ENCODE measurements at places on chromosomes 3 and 15.

GRCh38 chr3:23271876-23272741, 69.0 kb downstream of the UBE2E2 start:
- no peak for DNase-seq

DNA sequence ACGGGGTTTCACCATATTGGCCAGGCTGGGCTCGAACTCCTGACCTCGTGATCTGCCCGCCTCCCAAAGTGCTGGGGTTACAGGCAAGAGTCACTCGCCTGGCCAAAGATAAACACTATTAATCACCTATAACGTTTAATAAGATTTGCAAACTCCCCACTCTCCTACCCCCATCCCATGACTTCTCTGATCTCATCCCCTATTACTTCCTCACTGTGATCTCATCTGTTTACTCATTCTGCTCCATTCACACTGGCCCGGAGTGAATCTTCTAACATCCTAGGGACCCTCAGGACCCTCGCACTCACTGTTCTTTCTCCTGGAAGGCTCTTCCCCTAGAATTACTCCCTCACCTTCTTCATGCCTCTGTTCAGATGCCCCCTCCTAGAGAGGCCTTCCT, 78.9 kb downstream of the DGKG start:
- DNase-seq = no peak

- DNase-seq = no peak
Measured at GRCh38 chr3:46222435-46223161, 14.5 kb upstream of the CCR1 start.

- DNase-seq = no peak
Measured at GRCh38 chr3:184485906-184486305, 75.7 kb upstream of the EPHB3 start.

- DNase-seq = no peak
Measured at GRCh38 chr3:34399401-34399800, 601.0 kb downstream of the PDCD6IP start.

DNA sequence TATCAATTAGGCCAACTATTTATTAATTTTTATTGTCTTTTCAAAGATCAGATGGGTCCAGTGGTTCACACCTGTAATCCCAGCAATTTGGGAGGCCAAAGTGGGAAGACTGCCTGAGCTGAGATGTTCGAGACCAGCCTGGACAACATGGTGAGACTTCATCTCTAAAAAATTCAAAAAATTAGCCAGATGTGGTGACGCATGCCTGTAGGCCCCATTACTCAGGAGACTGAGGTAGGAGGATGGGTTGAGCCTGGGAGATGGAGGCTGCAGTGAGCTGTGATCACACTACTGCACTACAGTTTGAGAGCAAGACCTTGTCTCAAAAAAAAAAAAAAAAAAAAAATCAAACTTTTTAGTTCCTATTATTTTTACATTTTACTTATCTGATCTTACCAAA, 8.2 kb downstream of the AP3S2 start:
- DNase-seq = no peak

DNA sequence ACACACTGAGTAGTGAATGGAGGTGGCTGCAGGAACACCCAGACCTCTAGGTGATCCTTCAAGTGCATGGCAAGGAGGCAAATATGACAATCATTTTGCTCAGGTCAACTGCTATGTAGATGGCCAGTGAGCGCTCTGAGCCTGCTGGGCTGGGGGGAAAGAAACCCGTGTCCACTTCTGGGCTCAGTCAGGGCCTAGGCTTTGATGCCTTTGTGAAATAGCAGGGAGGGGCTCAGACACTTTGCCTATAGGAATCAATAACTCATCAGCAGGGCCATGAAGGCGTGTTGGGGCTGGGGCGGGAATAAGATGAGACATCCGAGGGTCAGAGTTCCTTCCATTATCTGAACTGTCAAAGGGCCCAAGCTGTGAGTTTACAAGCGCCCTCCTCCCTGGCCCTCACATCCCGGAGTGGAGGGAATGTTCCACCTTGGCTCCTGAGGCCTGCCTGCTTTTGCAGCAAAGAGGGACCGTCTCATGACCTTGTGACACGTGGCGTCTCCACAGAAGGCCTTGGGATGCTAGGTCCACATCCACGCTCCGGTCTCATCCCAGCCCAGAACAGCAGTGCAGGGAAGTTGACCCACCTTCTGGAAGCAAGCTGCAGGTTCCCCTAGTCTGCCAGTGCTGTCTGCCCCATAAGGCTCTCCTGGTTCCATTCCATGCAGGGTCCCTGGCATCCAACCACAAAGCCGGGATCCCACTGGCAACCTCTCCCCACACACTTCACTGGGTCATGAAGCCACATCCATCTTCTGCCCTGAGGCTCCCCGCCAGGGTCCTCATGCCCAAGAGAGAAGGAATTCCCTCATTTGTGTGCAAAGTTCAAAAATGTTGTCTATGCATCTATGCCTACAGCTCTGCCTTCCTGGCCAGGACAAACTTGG, 78.4 kb downstream of the CHSY1 start:
- no peak for DNase-seq

- no peak for DNase-seq
Measured at GRCh38 chr15:89140595-89140994, 52.3 kb downstream of the ABHD2 start.

- no peak for DNase-seq
Measured at GRCh38 chr3:18236726-18237125, 188.4 kb downstream of the SATB1 start.

DNA sequence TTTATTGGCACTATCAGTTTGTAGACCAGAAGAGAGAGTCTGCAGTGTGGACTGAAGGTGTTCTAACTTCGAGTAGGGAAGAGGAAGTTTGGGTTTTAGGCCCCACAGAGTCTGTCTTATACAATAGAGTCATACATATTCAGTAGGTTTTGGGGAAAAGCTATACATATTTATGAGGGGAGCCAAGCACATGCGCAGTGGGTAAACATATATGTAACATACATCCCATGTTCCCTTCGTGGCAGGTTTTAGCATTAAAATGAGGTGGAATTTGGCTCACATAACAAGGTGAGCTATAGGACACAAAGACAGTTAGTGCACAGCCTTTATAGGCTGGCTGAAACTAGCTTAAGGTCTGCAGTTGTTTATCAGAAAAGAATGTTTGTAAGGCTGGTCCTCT, 4.9 kb downstream of the GALK2 start:
- DNase-seq = no peak

DNA sequence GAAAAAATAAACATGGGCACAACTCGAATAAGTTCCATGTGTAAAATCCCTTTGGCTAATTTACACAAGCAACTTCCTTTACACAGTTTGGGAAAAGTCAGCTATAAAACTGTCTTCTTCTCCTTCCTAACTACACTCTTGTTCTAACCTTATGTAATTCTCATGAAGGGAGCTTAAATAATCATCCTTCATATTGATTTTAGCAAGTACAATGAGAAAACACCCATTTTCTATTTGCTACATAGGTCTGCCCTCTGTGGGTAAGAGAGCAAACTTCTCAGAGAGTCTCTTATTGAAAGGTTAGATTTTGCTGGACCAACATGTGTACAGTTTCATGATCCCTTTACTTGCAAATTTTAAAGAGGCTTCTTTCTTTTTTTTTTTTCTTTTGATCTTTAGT, 398.5 kb downstream of the ROBO1 start:
- no peak for DNase-seq

- DNase-seq = no peak
Measured at GRCh38 chr15:41462084-41462795, 31.4 kb upstream of the ITPKA start.

GRCh38 chr15:100895721-100896120, 16.1 kb downstream of the ALDH1A3 start:
- DNase-seq = no peak

DNA sequence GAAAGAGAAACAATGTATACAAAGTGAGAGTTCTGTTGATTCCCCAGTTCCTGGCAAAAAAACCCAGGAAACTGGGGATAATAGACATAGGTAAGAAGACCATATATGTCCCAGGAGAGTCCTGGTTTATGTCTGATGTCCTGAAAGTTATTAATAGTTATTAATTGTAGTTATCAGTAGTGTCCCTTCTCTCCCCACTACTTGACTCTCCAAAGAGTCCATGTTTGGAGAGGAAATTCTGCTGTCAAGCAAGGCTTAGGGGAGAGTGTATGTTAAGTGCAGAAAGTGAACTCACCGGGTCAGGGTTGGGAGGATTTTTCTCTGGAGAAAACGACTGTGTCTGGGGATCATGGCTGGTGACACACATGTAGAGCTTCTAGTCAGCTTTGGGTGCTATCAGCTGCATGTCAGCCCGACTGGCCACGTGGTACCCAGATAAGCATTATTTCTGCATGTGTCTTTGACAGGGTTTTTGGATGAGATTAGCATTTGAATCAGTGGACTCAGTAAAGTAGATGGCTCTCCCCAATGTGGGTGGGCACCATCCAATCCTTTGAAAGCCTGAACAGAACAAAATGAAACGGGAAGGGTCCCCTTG, 80.4 kb downstream of the CACNA2D3 start:
- no peak for DNase-seq

DNA sequence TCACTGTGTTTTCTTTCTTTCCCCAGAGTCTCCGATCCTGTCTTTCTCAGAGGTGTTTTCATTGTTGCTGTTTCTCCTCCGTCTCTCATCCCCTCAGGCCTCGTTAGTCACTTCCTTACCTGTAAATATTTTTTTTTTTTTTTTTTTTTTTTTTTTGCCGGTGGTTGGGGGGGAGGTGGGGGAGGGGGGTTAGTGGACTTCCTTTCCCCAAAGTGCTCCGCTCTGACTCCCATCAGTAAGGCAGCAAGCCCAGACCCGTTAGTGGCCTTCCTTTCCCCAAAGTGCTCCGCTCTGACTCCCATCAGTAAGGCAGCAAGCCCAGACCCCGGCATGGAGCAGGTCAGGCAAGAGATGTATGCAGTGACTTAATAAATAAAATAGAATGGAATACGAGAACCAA, 97.1 kb upstream of the TNFAIP8L3 start:
- no peak for DNase-seq

GRCh38 chr3:172092658-172093057, 53.3 kb downstream of the FNDC3B start:
- DNase-seq = no peak

DNA sequence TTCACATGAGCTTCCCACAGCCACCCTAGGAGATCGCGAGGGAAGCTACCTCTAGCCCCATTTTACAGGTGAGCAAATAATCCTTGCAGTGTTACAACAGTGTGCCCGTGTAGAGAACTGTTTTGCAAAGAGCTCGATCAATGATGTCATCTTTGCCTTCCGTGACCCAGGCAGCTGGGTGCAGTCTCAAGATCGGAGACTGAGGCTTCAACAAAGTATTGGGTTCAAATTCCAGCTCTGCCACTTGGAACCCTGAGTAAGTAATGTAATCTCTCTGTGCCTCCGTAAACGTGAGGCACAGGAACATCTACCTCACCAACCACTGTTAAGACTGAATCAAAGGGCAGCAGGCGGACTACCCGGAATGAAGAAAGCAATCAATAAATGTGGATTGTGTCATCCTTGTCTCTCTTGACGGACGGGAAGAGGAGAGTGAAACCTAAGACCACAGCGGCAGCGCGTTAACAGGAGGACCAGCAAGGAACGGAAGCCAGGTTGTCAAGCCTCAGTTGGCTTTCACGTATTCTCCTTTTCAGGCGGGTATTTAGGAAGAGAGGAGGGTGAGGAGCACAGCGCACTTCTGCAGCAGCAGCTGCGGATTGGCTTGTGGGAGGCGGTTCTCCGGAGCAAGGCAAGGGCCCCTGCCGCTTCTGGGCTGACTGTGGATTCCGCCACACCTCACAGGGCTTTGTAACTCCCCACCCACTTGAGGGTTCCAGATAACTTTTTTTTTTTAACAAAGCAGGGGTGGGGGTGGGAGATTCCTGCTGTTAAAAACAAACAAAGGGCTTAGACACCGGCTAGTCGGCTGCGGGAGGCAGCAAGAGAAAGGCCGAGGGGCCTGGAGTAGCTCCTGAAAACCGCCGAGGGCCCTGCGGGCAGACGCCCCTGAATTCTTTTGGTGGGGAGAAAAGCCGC, 1.5 kb upstream of the SMAD3 start:
- DNase-seq = no peak

Data from smooth muscle cell of the brain vasculature (primary cell).